CD4-positive, alpha-beta T cell (primary cell): ENCODE measurements at places on chromosomes 7 and 10.

DNA sequence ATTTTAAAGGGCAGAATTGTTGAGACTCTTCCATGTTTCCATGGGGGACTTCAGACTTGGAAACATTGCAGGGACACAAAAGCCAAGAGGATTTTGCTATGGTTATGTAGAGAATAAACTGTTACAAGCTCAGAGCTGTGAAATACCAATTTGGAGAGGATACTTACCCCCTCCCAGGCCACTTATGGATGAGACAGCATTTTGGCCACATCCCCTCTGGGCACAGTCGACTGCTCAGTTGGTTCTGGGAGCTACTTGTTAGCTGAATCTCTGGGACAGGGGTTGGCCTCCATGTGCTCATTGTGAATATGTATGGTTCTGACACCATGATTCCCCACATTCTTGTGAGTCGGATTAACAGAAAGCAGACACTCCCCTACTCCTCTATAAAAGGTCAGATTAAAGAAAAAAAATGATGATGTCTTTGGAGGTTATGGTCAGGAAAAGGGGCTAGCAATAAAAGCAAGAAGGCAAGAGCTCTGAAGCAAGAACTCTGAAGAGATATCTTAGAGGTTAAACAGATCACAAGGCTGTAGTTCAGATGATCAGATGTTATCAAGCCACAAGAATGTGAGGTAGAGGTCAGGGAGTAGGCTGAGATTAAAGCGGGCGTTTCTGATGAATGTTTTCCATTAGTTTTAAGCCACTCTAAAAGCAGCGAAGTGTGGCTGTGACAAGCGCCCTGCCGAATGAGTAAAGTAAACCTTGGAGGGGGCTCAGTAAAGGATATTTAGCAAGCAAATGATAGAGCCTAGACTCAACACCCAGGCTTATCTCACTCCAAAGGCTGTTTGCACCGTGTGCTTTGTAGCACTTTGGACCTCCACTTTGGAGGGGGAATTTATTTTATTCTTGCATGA lies 17.2 kb downstream of the STAMBPL1 start:
- DNase-seq = no peak

- no peak for DNase-seq
Measured at GRCh38 chr10:100183481-100183880, 2.3 kb downstream of the ERLIN1 start.

GRCh38 chr10:70891627-70892026 lies 3.3 kb upstream of the PCBD1 start:
- DNase-seq = no peak

- DNase-seq = no peak
Measured at GRCh38 chr7:149495785-149496641, 1.6 kb downstream of the ZNF746 start.

DNA sequence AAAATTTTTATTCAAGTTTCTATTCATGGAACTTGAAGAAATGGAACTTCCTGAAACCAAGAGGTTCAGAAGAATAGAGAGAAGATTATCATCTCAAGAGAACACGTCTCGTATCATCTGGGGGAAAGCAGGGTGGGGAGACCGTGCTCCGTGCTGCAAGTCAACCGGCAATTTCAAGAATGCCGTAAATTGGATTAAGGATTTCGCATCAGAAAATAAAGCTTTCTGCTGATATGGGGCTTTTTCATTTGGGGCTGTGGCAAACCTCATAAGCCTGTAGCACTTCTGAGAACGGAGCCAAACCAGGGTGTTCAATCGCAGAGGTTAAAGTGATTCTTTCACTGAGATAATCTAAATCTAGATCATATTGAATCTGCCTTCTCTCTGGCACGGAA lies 150.1 kb upstream of the NPS start:
- no peak for DNase-seq
